ENCODE measurements at places on chromosomes 11 and 22. TPM values are rescaled to one million over a fixed set of nuclear protein-coding genes. Genes with fewer than 3 reads are reported as not detected.

- H3K27ac ChIP-seq: peak overlapping the region; percentile 100
- no peaks in the 10 kb centered on the region for H3K36me3 ChIP-seq
- peaks cover 73% of the 10 kb centered on the region for H3K4me1 ChIP-seq
- no peaks in the 10 kb centered on the region for H3K27me3 ChIP-seq
- peak overlapping the region; percentile 96 for H3K4me3 ChIP-seq
- peak; percentile 97 for DNase-seq
These were observed 966 bp downstream of the AHNAK start for GRCh38 chr11:62545437-62546243.

Gene OR51B5
- polyA plus RNA-seq: not detected

- no peaks in the 10 kb centered on the region for H3K36me3 ChIP-seq
- no peaks in the 10 kb centered on the region for H3K27me3 ChIP-seq
- no peak overlapping the region for H3K27ac ChIP-seq
- H3K4me3 ChIP-seq: no peak overlapping the region
These were observed 55.0 kb upstream of the ARFGAP3 start for GRCh38 chr22:42912059-42912458.

DNA sequence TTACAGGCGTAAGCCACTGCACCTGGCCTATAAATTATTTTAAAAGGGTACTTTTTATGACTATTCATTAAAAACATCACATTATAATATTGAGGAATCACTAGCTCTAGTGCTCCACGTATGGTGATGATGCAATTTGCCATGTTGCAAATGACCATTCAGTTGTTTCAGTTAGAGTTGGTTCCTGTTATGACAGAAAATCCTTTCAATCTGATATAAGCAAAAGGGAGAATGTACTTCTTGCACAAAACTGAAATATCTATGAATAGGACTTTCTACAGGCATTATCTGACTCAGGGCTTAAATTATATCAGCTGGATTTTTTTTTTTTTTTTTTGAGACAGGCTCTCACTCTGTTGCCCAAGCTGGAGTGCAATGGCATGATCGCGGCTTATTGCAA is 45.6 kb upstream of the RRM1 start:
- no peak overlapping the region for H3K27ac ChIP-seq
- no peak overlapping the region for H3K4me3 ChIP-seq
- no peaks in the 10 kb centered on the region for H3K36me3 ChIP-seq
- DNase-seq: no peak

GRCh38 chr11:66328302-66329144 is 7.7 kb downstream of the RIN1 start:
- H3K27ac ChIP-seq: peak overlapping the region; percentile 74
- no peaks in the 10 kb centered on the region for H3K27me3 ChIP-seq
- H3K36me3 ChIP-seq: no peaks in the 10 kb centered on the region
- H3K4me1 ChIP-seq: peaks cover 35% of the 10 kb centered on the region
- DNase-seq: peak; percentile 83

GRCh38 chr11:118060081-118060661 is 16.7 kb upstream of the TMPRSS4 start:
- no peaks in the 10 kb centered on the region for H3K27me3 ChIP-seq
- H3K36me3 ChIP-seq: no peaks in the 10 kb centered on the region
- H3K27ac ChIP-seq: no peak overlapping the region
- DNase-seq: no peak
- no peak overlapping the region for H3K4me3 ChIP-seq

GRCh38 chr11:28517621-28518020 is 409.4 kb downstream of the METTL15 start:
- H3K4me1 ChIP-seq: no peaks in the 10 kb centered on the region
- no peak overlapping the region for H3K27ac ChIP-seq
- H3K36me3 ChIP-seq: no peaks in the 10 kb centered on the region

DNA sequence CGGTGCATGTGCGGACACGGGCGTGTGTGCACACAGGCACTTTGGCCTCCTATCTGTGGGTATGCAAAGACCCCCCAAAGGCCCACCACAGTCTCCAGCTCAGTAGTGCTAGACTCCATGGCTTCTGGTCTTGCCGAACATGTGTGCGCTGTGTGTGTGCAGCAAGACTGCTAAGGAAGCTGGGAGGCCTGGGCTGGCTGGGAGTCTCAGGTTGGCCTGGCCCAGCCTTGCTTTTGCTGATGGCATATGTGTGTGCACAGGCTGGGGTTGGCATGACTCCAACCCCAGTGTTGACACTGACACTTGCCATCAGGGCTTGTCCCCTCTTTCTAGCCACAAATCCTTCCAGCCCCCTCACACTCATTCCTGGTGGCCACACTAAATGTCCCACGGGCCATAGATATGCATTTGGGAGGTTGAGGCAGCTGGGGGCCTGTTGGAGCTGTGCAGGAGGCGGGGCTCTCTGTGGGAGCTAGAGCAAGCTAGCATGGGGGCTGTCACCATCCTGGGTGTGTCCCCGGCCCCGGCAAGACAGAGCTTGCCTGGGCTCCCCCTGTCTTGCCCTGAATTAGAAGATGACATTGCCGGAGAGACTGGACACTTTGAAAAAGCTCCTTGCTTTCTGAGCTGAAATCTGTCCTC is 60.9 kb upstream of the NECTIN1 start:
- H3K4me3 ChIP-seq: no peak overlapping the region
- no peak overlapping the region for H3K27ac ChIP-seq
- no peaks in the 10 kb centered on the region for H3K36me3 ChIP-seq
- no peaks in the 10 kb centered on the region for H3K27me3 ChIP-seq
- no peak for DNase-seq

GRCh38 chr11:133746663-133747306 is 98.5 kb downstream of the SPATA19 start:
- DNase-seq: no peak
- no peak overlapping the region for H3K4me3 ChIP-seq
- H3K4me1 ChIP-seq: no peaks in the 10 kb centered on the region
- H3K27ac ChIP-seq: no peak overlapping the region

Gene TIMP3
- 173 TPM for polyA plus RNA-seq

GRCh38 chr11:2612884-2613571 is 86.8 kb downstream of the KCNQ1OT1 start:
- no peak overlapping the region for H3K27ac ChIP-seq
- peaks cover 7% of the 10 kb centered on the region for H3K36me3 ChIP-seq
- no peak for DNase-seq
- H3K27me3 ChIP-seq: no peaks in the 10 kb centered on the region
- H3K4me1 ChIP-seq: no peaks in the 10 kb centered on the region

DNA sequence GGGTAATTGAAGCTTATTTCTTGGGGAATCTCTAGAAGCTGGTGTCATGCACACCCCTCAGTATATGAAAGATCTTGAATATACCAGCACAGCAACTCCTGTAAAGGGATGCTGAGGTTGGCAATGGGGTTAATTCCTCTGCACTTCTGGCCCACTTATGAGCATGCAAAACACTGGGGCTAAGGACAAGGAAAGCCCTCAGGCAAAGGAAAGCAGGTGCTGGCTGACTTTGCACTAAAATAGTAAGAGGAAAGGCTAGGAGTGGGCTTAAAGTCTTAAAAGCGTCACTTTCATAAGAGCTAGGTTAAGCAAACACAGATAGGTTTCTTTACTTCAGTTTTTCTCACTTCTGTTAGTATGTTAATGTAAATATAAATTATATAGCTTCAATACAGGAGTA is 572.6 kb upstream of the LUZP2 start:
- no peak overlapping the region for H3K27ac ChIP-seq
- no peaks in the 10 kb centered on the region for H3K36me3 ChIP-seq
- no peaks in the 10 kb centered on the region for H3K27me3 ChIP-seq

Gene MMP7
- not detected for polyA plus RNA-seq

GRCh38 chr11:123659311-123659710 is 4.9 kb upstream of the SCN3B start:
- H3K36me3 ChIP-seq: no peaks in the 10 kb centered on the region
- H3K27ac ChIP-seq: no peak overlapping the region
- DNase-seq: no peak
- peaks cover 3% of the 10 kb centered on the region for H3K27me3 ChIP-seq
- H3K4me1 ChIP-seq: peaks cover 6% of the 10 kb centered on the region
- no peak overlapping the region for H3K4me3 ChIP-seq

DNA sequence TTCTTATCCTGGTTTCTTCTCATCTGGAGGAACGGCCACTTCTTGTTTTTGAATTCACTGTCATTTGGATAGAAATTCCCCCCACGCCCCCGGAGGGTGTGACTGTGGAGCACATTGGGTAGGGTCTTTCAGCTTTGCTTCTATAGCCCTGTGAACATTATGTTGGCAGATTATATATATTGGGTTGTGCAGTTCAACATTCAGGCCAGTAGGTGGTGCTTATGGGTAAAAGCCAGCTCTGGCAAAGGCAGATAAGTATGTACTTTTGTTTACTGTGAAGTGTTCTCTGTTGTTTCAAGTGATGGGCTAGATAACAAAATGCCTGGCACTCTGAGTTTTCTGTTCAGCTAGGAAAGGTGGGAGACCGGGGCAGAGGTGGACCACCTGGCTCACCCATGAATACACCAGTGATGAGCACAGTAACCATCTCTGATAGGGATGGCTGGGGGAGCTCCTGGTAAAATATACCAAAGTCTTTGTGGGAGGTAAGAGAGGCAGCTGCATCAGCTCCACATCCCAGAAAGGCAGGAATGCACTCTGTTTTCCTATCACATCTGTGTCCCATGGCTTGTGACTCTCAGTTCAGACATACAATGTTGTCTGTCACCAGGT is 1348.2 kb upstream of the RAG2 start:
- DNase-seq: no peak
- H3K27ac ChIP-seq: no peak overlapping the region
- no peaks in the 10 kb centered on the region for H3K4me1 ChIP-seq

Gene PATZ1
- polyA plus RNA-seq: 12.5 TPM

- H3K4me1 ChIP-seq: peaks cover 40% of the 10 kb centered on the region
- H3K36me3 ChIP-seq: peaks cover 8% of the 10 kb centered on the region
- H3K4me3 ChIP-seq: no peak overlapping the region
- H3K27me3 ChIP-seq: no peaks in the 10 kb centered on the region
These were observed 2.2 kb downstream of the EML3 start for GRCh38 chr11:62610403-62610802.

GRCh38 chr22:41996826-41997225 is 1.8 kb upstream of the WBP2NL start:
- no peak for DNase-seq
- H3K4me1 ChIP-seq: no peaks in the 10 kb centered on the region
- H3K4me3 ChIP-seq: no peak overlapping the region
- no peak overlapping the region for H3K27ac ChIP-seq
- no peaks in the 10 kb centered on the region for H3K27me3 ChIP-seq

DNA sequence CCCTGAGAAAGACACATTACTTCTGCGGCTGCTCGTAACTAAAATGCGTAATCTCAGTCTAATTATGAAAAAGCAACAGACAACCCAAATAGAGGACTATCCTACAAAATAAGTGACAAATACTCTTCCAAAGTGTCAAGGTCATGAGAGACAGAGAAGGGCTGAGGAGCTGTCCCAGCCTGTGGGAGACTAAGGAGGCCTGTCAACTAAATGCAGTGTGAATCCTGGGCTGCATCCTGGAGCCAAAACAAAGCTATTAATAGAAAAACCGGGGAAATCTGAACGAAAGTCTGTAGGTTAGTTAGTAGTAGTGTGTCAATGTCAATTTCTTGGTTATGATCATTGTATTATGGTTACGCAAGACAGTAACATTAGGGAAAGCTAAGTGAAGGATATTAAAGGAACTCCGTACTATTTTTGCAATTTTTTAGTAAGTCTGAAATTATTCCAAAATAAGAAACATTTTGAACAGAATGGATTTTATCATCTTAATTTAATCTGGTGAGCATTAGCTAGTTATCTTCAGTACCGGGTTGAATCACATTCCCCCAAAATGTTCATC is 39.8 kb upstream of the SLC35C1 start:
- DNase-seq: no peak
- H3K27me3 ChIP-seq: no peaks in the 10 kb centered on the region
- H3K4me1 ChIP-seq: no peaks in the 10 kb centered on the region

DNA sequence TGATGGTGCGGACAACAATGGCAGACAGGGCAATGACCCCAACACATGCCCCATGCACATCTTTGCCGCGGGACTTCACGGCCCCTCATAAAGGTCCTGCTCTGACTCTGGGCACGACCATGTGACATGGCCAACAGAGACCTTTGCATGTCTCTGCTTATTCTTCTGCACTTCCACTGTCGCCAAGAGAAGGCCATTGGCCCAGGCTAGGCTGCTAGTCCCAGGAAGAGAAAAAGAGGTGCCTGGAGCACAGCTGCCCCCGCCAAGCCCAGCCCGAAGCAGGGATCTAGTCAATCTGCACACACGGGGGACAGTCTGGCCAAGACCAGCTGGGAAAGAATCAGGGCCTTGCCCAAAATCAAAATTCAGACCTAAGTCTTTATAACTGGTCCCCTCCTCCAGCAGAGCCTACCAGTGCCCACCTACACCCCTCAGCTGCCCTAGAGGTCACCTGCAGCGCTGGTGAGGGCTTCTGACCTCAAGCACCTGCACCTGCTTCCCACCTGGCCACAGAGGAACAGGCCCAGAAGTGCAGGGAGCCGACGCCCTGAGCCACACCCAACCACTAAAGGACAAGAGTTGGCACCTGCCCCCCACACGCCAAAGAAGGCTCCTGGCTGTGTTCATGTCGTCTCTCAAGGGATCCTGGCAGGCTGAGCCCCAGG is 8.1 kb downstream of the SULT4A1 start:
- H3K27me3 ChIP-seq: peaks cover 27% of the 10 kb centered on the region
- no peaks in the 10 kb centered on the region for H3K36me3 ChIP-seq
- DNase-seq: no peak
- no peaks in the 10 kb centered on the region for H3K4me1 ChIP-seq
- H3K4me3 ChIP-seq: no peak overlapping the region
- no peak overlapping the region for H3K27ac ChIP-seq

- H3K4me3 ChIP-seq: no peak overlapping the region
- no peaks in the 10 kb centered on the region for H3K4me1 ChIP-seq
- H3K27me3 ChIP-seq: no peaks in the 10 kb centered on the region
- H3K27ac ChIP-seq: no peak overlapping the region
- no peak for DNase-seq
These were observed 10.0 kb downstream of the LGR4 start for GRCh38 chr11:27462543-27462942.

DNA sequence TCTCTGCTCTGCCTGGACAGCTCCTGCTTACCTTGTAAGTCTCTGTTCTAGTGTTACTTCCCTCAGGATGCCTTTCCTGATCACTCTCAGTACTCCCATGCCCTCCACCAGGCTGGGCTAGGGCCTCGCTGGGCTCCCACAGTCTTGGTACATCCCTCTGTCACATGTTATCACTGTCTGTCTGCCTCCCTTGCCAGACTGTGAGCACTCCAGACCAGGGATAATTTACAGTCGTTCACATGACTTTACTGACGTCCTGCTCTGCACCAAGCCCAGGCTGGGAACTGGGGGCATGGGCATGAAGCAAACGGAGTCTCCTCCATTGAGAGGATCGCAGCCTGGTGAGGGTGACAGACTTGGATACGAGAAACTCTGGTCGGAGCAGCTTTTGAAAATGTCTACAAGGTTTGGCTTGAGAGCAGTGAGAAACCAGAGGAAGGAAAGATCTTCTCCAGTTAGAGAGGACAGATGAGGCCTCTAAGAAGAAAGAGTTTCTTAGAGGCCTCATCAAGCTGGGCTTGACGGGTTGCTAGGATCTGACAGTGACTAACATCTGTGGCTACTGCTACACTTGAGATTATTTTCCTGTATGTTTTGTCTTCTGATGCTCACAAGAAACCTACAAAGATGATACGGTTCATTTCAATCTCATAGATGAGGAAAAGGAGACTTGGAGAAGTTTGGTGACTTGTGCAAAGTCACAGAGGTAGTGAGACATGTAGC is 12.5 kb downstream of the USP35 start:
- peaks cover 4% of the 10 kb centered on the region for H3K4me1 ChIP-seq
- no peaks in the 10 kb centered on the region for H3K36me3 ChIP-seq
- no peak for DNase-seq
- no peak overlapping the region for H3K4me3 ChIP-seq
- no peak overlapping the region for H3K27ac ChIP-seq

Gene LIF
- 0.51 TPM for polyA plus RNA-seq

GRCh38 chr22:35154937-35155387 is 89.0 kb downstream of the ISX start:
- H3K4me3 ChIP-seq: no peak overlapping the region
- H3K36me3 ChIP-seq: no peaks in the 10 kb centered on the region
- H3K27ac ChIP-seq: no peak overlapping the region

All from heart right ventricle (tissue), 16 donors.